ENCODE measurements at places on chromosomes 7 and 10.
A peak's percentile ranks its signal among the peaks of the same experiment; 100 is the strongest.

GRCh38 chr7:98617960-98618418 is 904 bp downstream of the NPTX2 start:
- no peak overlapping the region for H3K27ac ChIP-seq
- DNase-seq = no peak
- H3K4me1 ChIP-seq = 0 out of 2 replicates have a peak, but pooled peaks cover 6% of the 10 kb centered on the region
- H3K27me3 ChIP-seq = peaks cover 1% of the 10 kb centered on the region

DNA sequence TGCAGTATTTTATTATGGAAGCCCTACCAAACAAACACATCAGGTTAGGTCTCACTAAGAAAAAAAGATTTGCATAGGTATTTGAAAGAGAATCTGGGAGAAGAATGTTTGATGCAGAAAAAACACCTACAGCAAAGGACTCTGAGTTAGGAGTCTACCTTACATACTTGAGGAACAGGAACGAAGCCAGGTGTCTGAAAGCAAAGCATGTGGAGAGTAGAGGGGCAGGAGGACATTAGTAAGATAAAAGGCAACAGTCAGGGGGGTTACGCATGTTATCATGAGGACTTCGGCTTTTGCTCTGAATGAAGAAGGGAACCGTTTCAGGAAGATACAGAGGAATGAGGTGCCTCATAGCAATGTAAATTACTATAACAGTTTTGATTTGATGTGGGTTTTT is 87.9 kb upstream of the PTER start:
- DNase-seq = no peak
- no peaks in the 10 kb centered on the region for H3K36me3 ChIP-seq
- no peak overlapping the region for H3K27ac ChIP-seq
- no peaks in the 10 kb centered on the region for H3K4me1 ChIP-seq
- no peaks in the 10 kb centered on the region for H3K27me3 ChIP-seq

DNA sequence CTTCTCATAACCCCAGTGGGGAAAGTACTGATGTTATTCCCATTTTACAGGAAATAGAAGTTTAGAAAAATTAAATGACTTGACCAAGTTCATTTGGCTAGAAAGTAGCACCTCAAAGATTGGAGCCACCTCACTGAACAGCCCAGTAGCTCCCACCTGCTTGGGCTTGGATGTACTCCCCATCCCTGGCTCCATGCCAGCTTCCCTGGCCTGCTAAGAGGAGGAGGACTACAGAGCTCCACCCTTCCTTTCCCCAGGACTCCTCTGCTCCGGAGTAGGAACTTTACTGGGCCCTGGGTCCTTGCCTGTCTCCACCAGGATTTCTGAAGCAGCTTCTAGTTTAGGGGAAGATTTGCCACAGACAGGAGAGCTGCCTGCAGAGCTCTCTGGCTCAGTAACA is 3.1 kb downstream of the HPS6 start:
- DNase-seq = no peak
- H3K4me3 ChIP-seq = no peak overlapping the region
- H3K27me3 ChIP-seq = no peaks in the 10 kb centered on the region
- H3K36me3 ChIP-seq = peaks cover 1% of the 10 kb centered on the region
- H3K27ac ChIP-seq = no peak overlapping the region
- peaks cover 9% of the 10 kb centered on the region for H3K4me1 ChIP-seq

- no peak overlapping the region for H3K4me3 ChIP-seq
- H3K4me1 ChIP-seq = no peaks in the 10 kb centered on the region
- no peaks in the 10 kb centered on the region for H3K27me3 ChIP-seq
- H3K27ac ChIP-seq = no peak overlapping the region
These were observed 52.3 kb upstream of the RET start for GRCh38 chr10:43024524-43024923.

DNA sequence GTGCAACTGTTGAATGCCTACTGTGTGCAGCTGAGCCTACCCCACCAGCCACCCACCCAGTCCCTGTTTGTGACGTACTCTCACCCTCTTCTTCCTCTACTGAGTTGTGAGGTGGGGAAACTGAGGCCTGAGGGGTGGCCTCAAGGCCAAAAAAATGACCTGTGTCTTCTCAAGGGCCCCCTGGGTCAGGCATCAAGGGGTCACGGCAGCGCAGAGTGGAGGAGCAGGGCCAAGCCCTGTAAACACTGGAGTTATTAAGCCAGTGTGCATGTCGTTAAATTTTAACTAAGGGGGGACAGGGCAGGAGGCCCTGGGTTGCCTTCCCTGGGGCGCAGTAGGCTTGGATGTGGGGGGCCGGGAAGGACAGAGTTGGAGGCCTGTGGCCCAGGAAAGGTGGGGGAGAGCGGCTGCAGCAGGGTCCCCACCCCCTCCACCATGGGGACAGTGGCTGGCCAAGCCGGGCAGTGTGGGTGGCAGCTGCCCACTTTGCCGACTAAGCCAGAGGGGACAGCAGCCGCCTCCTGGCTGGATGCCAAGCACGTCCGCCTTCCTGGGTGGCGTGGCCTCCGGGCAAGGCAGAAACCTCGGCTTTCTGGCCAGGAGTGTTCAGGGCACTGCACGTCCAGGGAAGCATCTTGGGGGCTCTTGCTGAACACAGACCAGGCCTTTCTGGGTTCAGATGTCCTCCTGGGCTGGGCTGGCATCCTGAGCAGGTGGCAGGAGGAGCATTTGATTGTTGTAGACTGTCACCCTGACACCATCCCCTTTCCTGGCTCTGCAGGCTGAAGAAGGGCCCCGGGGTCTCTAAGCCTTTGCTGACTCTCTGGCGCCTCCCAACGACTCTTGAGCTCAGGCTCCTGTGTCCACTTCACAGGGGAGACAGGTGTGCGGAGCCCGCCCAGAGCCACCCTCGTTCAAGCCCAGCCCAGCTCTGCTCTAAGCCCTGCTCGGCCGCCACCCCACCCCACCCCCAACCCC is 1.9 kb downstream of the SLC29A4 start:
- DNase-seq = peak; percentile 59
- peak overlapping the region; percentile 33 for H3K27ac ChIP-seq
- H3K36me3 ChIP-seq = no peaks in the 10 kb centered on the region
- H3K27me3 ChIP-seq = no peaks in the 10 kb centered on the region
- peak overlapping the region; percentile 63 for H3K4me3 ChIP-seq
- H3K4me1 ChIP-seq = peaks cover 7% of the 10 kb centered on the region

GRCh38 chr10:35328404-35329037 is 7.8 kb upstream of the CCNY start:
- H3K27ac ChIP-seq = no peak overlapping the region
- no peak overlapping the region for H3K4me3 ChIP-seq
- no peaks in the 10 kb centered on the region for H3K27me3 ChIP-seq
- H3K36me3 ChIP-seq = peaks cover 1% of the 10 kb centered on the region
- peaks cover 19% of the 10 kb centered on the region for H3K4me1 ChIP-seq

- no peaks in the 10 kb centered on the region for H3K36me3 ChIP-seq
- DNase-seq = peak; percentile 12
- H3K4me3 ChIP-seq = no peak overlapping the region
- H3K4me1 ChIP-seq = no peaks in the 10 kb centered on the region
- H3K27ac ChIP-seq = no peak overlapping the region
These were observed 208.0 kb upstream of the PPP2R2D start for GRCh38 chr10:131692686-131693334.

DNA sequence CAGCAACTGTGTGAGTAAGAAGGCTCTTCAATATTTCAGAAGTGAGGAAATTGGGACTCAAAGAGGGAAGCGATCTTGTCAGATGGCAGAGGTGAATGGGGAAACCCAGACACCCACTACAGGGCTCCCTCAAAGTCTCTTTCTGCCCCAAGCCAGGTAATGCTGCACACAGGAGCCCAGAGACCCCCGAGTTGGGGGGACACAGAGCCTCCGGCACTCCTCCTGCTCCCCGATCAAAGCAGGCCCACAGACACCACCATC is 139.4 kb downstream of the TNS3 start:
- H3K4me3 ChIP-seq = no peak overlapping the region
- peaks cover 2% of the 10 kb centered on the region for H3K4me1 ChIP-seq
- peak overlapping the region; percentile 53 for H3K27ac ChIP-seq
- H3K27me3 ChIP-seq = no peaks in the 10 kb centered on the region
- DNase-seq = no peak
- H3K36me3 ChIP-seq = peaks cover 4% of the 10 kb centered on the region

GRCh38 chr7:1649751-1650326 is 20.2 kb upstream of the ELFN1 start:
- H3K36me3 ChIP-seq = no peaks in the 10 kb centered on the region
- peak overlapping the region; percentile 46 for H3K27ac ChIP-seq
- no peak overlapping the region for H3K4me3 ChIP-seq
- H3K4me1 ChIP-seq = no peaks in the 10 kb centered on the region
- DNase-seq = no peak
- H3K27me3 ChIP-seq = no peaks in the 10 kb centered on the region

- 0 out of 2 replicates have a peak, but pooled peaks cover 3% of the 10 kb centered on the region for H3K4me1 ChIP-seq
- no peaks in the 10 kb centered on the region for H3K27me3 ChIP-seq
- no peak for DNase-seq
- H3K27ac ChIP-seq = no peak overlapping the region
These were observed 14.5 kb downstream of the SLF2 start for GRCh38 chr10:100927266-100927665.

- no peaks in the 10 kb centered on the region for H3K27me3 ChIP-seq
- H3K4me3 ChIP-seq = no peak overlapping the region
- H3K36me3 ChIP-seq = no peaks in the 10 kb centered on the region
- H3K4me1 ChIP-seq = no peaks in the 10 kb centered on the region
- DNase-seq = no peak
These were observed 120.3 kb downstream of the WNT2 start for GRCh38 chr7:117202511-117202910.

DNA sequence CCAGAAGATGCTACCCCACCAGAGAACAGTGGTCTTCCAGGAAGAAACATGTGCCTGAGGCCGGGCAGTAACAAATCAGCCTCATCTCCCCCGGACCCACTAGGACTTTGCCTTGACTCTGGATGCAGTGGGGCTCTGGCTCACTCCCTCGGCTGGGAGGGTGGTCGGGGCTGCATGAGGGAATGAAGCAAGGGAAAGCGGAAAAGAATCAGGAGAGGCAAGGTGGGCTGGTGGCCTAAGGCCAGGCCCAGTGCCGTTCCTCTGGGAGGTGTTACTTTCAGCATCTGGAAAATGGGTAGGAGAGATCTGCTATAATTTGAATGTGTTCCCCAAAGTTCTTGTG is 51.8 kb downstream of the CLEC2L start:
- H3K27ac ChIP-seq = no peak overlapping the region
- no peaks in the 10 kb centered on the region for H3K27me3 ChIP-seq
- no peak for DNase-seq
- no peaks in the 10 kb centered on the region for H3K4me1 ChIP-seq

- no peaks in the 10 kb centered on the region for H3K4me1 ChIP-seq
- H3K36me3 ChIP-seq = no peaks in the 10 kb centered on the region
- no peak overlapping the region for H3K27ac ChIP-seq
- DNase-seq = no peak
- no peak overlapping the region for H3K4me3 ChIP-seq
These were observed 183.7 kb downstream of the SORCS1 start for GRCh38 chr10:106980495-106981451.

DNA sequence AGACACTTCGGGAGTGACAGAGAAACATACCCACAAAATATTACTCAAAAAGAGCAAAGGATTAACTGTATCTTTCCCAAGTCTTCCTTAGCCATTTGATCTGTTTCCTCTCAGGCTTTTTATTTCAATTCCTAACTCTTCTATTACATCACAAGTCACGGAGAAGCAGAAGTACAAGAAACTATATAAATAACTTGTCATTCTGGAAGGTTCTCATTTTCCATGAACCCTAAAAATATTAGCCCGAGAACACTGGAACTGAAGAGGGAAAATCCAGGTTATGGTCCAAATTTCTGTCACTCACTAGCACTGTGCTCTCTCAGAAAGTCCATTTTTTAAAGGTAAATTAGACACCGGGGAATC is 98.0 kb downstream of the GRB10 start:
- no peak overlapping the region for H3K4me3 ChIP-seq
- no peaks in the 10 kb centered on the region for H3K27me3 ChIP-seq
- H3K27ac ChIP-seq = no peak overlapping the region

GRCh38 chr10:69130251-69130650 is 6.3 kb downstream of the VPS26A start:
- no peak for DNase-seq
- H3K36me3 ChIP-seq = peaks cover 2% of the 10 kb centered on the region
- no peaks in the 10 kb centered on the region for H3K27me3 ChIP-seq
- no peak overlapping the region for H3K27ac ChIP-seq
- H3K4me1 ChIP-seq = peaks cover 4% of the 10 kb centered on the region
- H3K4me3 ChIP-seq = no peak overlapping the region

DNA sequence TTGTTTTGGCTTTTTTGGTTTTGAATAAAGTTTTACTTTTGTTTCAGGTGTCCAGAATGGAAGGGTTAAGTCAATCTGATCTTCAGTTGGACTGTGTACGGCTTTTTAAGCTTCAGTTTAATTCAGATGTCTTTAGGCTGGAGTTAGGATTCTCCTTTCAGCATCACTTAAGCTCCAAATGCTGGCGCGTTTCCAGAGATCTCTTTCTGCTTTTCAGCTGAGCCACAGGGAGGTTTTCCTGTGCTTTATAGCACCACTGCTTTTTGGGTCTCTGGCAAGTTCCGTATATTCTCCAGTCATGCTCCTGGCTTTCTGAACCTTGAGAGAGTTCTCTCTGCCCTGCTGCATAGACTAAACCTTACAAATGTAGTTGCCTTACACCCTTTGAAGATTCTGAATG is 60.0 kb downstream of the VTI1A start:
- no peaks in the 10 kb centered on the region for H3K27me3 ChIP-seq
- H3K4me3 ChIP-seq = no peak overlapping the region
- H3K4me1 ChIP-seq = no peaks in the 10 kb centered on the region
- DNase-seq = no peak
- no peaks in the 10 kb centered on the region for H3K36me3 ChIP-seq
- no peak overlapping the region for H3K27ac ChIP-seq

- no peaks in the 10 kb centered on the region for H3K36me3 ChIP-seq
- H3K27me3 ChIP-seq = no peaks in the 10 kb centered on the region
- H3K27ac ChIP-seq = no peak overlapping the region
These were observed 123.7 kb downstream of the ANLN start for GRCh38 chr7:36513393-36513792.

GRCh38 chr10:101061624-101062231 is at the start of gene KAZALD1:
Gene KAZALD1 (plus strand): TSS chr10:101061989. CDS start chr10:101062593, 604 bp downstream.
- peak; percentile 52 for DNase-seq
- H3K27me3 ChIP-seq = no peaks in the 10 kb centered on the region
- H3K36me3 ChIP-seq = no peaks in the 10 kb centered on the region
- H3K4me1 ChIP-seq = peaks cover 37% of the 10 kb centered on the region

DNA sequence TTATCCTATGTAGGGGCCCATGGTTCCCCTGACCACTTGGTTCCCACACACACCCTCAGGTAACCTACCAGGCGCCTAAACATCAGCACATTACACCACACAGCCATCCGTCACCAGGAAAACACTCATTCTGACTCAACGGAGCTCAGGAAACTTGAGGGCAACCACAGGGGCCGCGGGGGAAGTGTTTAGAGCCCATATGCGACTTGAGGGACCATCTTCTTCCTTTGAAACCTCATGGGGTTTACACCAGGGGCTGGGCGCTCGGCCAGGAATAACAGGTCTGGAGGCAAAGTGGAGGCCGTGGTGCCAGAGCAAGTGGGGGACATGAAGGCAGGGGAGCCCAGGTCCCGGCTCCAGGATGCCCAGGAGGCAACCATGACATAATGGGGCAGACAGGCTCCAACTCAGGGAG is 1.5 kb downstream of the STX1A start:
- no peak for DNase-seq
- peak overlapping the region; percentile 19 for H3K27ac ChIP-seq
- H3K4me3 ChIP-seq = no peak overlapping the region

- H3K27ac ChIP-seq = no peak within 1 kb of the TSS
- H3K4me3 ChIP-seq = peak within 1 kb of the TSS; percentile 24
- H3K36me3 ChIP-seq = no peaks in the 10 kb centered on the region
These were observed at the start of gene SEMA3E for GRCh38 chr7:83648464-83649241. Gene SEMA3E (minus strand): TSS chr7:83649139.
